ENCODE measurements at places on chromosomes 4 and X. TPM values are rescaled to one million over a fixed set of nuclear protein-coding genes. Genes with fewer than 3 reads are reported as not detected.

Gene MAGEB1
- not detected for total RNA-seq

Gene S100P
- total RNA-seq, result 1.1 TPM

Gene SULT1B1
- total RNA-seq, result 0.57 TPM

Gene GPR50
- total RNA-seq, result not detected

Gene GABRQ
- total RNA-seq, result not detected

Gene QRFPR
- 2.6 TPM for total RNA-seq

GRCh38 chr4:88819818-88820697, 122.4 kb upstream of the NAP1L5 start:
- no peak for DNase-seq

DNA sequence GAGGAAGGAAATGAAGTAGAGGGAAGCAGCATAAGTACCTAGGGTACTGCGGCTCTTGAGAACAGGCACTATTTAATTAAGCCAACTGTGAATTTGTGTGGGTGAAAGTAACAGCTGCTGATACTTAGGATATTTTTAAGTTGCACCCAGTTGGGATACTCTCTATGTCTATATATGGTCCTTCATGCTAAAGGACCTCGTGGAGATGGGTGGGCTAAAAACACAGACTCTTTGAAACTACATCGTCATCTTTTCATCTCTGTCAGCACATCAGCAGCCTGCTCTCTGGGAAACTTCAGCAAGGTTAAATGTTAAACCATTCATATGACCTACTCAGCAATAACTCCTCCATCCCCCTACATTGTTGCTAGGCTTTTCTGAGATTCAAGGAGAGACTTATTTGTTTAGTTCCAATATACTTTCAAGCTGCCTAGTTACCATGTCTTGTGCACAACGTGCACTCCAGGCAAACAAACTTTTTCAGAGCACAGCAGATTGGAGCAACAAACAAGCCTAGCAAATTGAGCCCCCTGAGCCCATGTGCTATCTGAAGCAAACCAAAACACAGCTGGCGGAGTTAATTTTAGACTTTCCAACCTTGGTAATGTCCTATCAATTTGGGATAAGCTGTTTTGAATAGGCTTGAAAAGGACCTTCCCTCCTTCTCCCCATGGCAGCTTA, 6.2 kb upstream of the MOB1B start:
- no peak for DNase-seq

DNA sequence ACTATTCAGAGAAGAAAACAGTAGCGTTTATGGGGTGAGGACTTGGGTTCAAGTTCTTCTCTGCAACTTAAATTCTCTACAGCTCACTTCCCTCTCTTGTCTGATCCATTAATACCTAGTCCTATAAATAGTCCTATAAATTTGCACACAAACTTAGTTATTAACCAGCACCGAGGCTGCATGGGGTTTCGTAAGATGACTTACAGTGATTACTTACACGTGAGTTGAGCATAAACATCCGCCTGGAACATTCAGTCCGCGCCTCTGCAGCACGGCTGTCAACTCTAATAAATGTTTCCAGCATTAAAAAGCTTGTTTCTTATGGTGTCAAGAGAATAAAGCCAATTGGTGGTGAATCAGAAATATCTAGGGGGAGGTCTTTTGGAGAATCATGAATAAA, 103.0 kb upstream of the ENPP6 start:
- DNase-seq, result no peak

GRCh38 chr4:73944061-73944875, 37.6 kb downstream of the PF4 start:
- peak; percentile 37 for DNase-seq

GRCh38 chrX:7019555-7019954, 128.0 kb upstream of the STS start:
- no peak for DNase-seq

GRCh38 chrX:64894454-64895038, 81.7 kb downstream of the ZC4H2 start:
- no peak for DNase-seq

DNA sequence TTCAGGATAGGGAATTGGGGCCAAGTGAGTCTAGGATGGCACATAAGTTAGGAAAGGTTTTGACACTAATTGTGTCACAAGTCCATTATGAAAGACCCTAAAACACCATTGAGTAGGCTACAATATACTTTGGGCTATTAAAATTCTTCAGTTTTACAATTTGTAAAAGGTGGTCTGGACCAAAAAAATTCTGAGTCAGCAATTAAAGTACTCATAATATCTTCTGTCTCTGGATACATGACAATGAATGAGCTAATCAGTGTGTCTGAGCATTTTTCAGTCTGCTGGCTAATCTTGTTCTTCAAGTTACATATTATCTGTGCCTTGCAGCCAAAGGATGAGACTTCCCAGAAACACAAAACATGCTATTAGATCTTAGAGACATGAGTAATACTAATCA, 14.3 kb downstream of the ARMCX1 start:
- no peak for DNase-seq

Measured in left ventricle myocardium superior (tissue), 1 donor.